ENCODE measurements at places on chromosomes 16 and 17. TPM values are rescaled to one million over a fixed set of nuclear protein-coding genes. Genes with fewer than 3 reads are reported as not detected.
A peak's percentile ranks its signal among the peaks of the same experiment; 100 is the strongest.

- no peak for DNase-seq
These were observed 160.3 kb upstream of the DYNLRB2 start for GRCh38 chr16:80380514-80380913.

GRCh38 chr16:23830276-23830675, 5.5 kb upstream of the PRKCB start:
- DNase-seq: no peak

CCL8 gene
- not detected for polyA plus RNA-seq

DNA sequence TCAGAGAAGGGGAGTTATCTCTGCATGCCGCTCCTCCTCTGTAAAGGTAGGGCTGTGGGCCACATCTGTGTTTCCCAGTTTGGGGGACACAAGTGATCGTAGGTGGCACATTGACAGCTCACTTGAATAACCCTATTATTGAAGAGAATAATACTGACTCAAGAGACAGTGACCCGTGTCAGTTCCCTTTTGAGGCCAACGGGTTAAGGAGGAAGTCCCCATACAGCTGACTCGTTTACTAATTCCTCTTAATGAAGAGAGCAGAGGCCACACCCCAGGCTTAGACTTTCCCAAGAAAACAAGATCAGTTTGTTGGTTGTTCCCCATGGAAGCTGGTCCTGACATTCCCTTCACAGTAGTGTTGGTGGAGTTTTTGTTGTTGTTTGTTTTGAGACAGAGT, 33.0 kb downstream of the IL4R start:
- DNase-seq: no peak

DNA sequence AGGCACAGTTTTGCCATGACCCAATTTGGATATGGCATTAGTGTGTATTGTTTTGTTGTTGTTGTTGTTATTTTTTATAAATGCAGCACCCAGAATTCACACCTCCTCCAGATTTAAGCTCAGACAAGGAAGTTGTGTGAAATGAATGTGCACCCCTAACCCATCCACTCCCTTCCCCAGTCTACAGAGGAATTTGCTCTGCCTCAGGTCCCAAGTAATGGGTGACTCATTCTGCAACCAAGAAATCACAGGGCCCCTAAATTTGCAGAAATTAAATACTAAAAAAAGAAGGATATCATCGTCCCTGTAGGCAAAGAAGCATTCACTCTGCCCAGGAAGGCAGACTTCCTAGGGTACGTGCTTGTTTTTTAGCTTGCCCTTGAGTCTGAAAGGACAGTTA, 62.3 kb downstream of the CLEC16A start:
- no peak for DNase-seq

OTOP2 gene
- polyA plus RNA-seq: not detected

- DNase-seq: no peak
These were observed 156.6 kb upstream of the ZFHX3 start for GRCh38 chr16:73204359-73205152.

AIPL1 gene
- not detected for polyA plus RNA-seq

PRSS33 gene
- polyA plus RNA-seq: not detected

DNA sequence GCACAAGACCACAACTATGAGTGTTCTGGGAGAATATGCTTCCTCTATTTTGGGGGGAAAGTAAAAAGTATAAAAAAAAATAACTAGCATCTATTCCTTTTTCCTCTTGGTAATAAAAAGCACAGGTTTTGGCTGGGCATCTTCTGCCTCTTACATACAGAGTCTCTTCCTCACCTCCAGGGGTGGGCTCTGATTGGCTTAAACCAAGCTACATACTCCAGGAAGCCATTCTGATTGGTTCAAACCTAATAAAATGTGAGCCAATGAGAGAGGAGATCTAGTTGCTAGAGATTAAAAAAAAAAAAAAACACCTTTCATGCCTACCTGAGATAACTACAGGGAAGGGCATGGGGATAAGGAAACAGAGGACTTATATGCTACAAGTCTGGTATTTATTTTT, 365.9 kb upstream of the ERCC4 start:
- no peak for DNase-seq

DNA sequence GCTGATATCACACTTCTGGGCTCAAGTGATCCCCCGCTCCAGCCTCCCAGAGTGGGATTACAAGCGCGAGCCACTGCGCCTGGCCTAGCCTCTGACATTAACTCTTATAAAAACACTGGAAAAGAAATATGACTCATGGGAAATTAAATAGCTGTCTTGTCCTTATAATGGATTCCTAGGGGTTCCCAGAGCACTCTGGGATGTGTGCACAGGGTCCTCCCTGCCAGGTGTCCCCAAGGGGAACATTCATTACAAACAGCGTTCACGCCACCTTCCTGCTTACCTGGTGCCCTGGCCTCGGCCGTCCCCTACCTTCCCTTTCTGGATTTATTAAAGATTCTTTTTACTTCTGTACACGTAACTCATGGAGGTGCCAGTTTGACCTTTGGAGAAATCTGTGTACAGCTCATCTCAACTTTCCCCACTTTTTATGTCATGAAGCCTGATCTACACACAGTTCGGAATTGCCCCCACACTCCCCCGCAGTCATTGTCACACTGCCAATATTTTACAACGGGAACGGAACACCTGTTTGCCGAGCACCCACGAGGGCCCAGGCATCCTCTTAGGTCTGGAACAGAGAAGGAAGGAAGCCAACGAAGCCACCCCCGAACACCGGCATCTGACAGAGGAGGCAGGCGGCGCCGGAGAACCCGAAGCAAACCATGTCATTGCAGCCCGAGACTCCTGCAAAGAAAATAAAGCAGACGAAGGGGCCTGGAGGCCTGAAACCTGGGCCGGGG, 39.7 kb upstream of the MEAK7 start:
- no peak for DNase-seq

DNA sequence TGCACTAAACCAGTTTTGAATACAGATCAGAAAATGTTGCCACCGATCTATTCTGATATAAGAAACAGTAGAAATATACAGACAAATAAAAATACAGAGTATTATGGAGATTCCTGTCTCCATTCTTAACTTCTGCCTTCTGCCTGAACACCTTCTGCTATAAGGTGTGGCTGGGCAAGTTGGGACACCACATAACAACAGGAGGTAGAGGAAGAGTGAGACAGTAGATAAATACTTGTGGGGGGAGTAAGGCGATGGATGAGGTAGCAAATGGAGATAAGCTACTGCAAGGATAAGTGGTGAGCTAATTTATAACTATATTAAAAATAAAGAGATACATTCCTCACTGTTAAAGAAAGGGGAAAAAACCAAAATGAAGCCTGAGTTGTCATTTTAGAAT, 143.7 kb downstream of the CDH8 start:
- no peak for DNase-seq

DNA sequence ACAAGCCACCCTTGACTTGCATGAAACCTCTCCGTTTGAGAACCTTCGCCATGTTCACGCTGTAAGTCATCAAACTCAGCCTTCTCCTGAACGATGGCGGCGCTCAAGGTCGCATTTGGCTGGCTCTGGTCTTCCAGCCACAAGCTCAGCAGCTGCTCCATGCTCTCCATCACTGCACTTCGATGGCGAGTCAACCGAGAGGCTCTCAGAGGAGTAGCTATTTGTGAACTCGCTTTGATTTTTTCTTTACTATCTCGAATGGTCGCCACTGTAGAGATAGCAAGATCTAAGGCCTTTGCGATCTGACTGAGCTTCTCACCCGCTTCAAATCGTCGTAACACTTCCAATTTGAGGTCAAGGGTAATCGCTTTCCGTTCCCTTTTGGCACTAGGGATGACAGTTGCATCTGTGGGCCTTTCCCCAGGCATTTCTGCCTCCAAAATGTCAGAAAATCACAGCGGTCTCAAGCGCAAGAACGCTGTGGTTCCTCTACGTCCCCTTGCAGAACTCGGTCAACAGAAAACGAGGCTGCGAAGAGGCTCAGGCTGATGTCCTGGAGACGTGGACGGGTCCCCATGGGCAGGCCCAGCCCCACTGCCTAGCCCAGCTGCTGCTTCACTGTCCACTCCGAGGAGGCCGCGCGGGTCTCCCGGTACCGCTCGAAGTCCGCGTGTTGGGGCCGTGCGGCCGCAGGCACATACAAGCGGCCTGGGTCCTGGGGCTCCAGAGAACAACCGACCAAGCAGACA, 23.1 kb downstream of the DEF8 start:
- DNase-seq: peak; percentile 54

DNA sequence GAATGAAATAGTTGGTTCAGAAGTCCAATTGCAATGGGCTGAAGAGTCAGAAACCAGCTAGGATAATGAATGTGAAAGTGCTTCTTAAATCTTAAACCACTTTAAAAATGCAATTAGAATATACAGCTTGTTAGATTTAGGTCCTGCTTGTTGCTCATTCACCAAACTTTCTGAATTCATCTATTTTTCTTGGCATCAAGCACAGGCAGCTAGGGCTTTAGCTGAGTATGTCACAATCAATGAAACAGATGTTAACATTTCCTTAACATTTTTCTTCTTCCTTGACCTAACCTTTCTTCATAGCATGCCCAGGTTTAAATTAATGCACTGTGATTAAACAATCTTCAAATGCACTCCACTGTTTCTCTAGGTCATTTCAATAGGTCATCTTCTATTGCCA, 14.4 kb downstream of the KIF2B start:
- DNase-seq: no peak

GRCh38 chr17:40091691-40092397, 8.5 kb downstream of the NR1D1 start:
- no peak for DNase-seq

DNA sequence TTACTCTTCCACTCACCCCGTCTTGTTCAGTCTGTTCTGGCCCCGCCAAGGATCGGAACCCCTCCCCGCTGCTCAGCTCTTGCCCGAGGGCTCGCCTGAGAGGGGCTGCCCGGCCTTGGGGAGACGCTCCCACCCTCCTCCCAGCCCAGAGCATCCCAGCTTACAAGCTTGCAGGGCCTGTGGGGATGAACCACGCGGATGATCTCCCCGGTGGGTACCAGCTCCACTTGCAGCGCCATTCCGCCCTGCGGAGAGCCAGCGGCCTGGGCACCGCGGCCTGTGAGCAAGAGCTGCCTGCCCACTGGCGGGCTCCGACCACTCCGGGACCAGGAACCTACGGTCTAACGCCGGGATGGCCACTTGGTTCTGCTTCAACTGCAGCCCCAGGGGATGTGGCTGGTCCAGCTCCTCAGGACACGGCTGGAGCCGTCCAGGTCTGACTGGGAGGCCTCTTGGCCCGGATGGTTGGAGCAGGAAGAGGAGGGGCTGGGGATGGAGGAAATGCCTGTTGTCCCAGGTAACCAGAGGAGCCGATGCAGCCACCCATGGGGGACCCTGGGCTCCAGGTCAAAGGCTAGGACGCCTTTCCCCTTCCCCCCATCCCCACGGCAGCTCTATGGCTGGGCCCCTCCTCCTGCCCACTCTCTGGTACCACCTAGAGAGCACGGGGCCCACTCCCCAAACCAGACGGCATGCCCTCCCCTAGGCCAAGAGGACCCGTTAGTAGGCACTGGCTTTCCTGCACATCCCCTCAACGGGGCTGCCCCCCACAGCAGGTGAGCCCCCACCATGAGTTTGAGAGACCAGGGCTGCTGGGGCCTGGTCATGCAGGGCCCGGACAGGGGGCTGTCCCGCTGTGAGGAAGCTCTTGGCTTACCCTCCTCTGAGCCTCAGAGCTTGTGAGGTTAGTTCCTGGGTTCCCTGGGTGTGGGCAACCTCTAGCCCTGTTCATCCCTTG, at the start of gene MYO1C:
Gene MYO1C (minus strand): TSS at position 438 of the 958 bp plus-strand sequence. CDS start 199 bp downstream, at position 239.
- DNase-seq: no peak

- DNase-seq: no peak
These were observed 34.1 kb downstream of the MAP2K6 start for GRCh38 chr17:69448431-69449102.

GRCh38 chr17:82930043-82930923, 90.5 kb upstream of the ZNF750 start:
- no peak for DNase-seq

IRX6 gene
- polyA plus RNA-seq: not detected

DNA sequence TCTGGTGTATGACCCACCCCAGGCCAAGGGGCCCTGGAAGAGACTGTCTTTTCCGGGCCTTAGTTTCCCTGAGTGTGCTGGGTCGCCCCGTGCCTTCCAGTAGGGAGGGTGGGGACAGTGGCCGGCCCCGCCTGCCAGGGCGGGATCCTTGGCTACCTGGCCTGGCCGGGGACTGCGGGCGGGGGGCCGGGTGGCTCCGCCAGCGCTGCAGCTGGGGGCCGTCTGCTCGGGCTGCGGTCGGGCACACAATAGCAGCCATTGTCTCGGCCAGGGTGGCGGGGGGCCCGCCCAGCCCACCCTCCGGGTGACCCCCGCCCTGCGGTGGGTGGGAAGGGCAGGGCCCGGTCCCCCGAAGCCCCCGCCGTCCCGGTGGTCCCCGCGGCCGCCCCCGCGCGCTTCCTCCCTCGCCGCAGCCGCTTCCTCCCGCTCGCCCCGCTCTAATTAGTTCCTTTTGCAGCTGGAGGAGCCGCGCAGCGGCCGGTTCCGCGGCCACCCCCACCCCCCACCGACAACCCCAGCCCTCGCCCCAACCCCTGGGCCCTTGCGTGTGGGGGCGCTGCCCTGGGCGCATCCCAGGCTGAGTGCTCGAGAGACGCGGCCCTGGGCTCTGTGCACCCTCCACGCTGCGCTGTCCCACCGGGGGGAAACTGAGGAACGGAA, 11.6 kb downstream of the GLIS2 start:
- DNase-seq: no peak

- DNase-seq: no peak
These were observed 10.9 kb downstream of the KIFC3 start for GRCh38 chr16:57791195-57791892.

ZP2 gene
- polyA plus RNA-seq: not detected
